Bronchial smooth muscle cell (primary cell): ENCODE measurements at places on chromosomes 5 and 9. TPM values are rescaled to one million over a fixed set of nuclear protein-coding genes. Genes with fewer than 3 reads are reported as not detected.

LARP1 gene
- 17.0 and 27.6 TPM in 2 replicates for total RNA-seq

UNC5A gene
- not detected in 2 replicates for total RNA-seq

ZNF658 gene
- total RNA-seq, result 3.9 and 4.6 TPM in 2 replicates

MRPS27 gene
- total RNA-seq, result 54.5 and 64.9 TPM in 2 replicates

PTGR1 gene
- total RNA-seq, result 63.9 and 93.3 TPM in 2 replicates

MRPL50 gene
- 7.7 and 11.0 TPM in 2 replicates for total RNA-seq

PCDHGA7 gene
- 5.7 and 11.5 TPM in 2 replicates for total RNA-seq

TNIP1 gene
- total RNA-seq, result 53.4 and 66.6 TPM in 2 replicates

CCDC192 gene
- not detected in 2 replicates for total RNA-seq
